ENCODE measurements at places on chromosomes 1 and 21.

DNA sequence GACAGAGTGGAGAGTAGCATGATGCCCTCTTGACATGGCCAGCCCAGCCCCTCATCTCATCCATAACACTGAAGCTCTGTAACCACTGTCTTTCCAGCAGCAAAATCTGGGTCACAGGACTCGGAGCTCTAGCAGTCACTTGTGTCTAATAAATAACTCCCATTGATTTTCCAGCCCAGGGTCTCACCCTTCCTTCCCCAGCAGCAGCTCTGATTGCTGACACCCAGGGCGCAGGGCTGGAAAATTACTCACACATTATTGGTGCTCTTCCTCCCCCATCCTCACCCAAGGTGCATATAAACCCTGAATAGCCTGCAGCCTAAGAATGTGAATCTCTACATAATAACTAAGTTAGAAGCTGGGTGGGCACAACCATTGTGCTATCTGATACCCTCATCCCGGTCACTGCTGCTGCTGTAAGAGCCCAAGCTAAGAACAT is 21.1 kb upstream of the OR10J5 start:
- no peak for DNase-seq

DNA sequence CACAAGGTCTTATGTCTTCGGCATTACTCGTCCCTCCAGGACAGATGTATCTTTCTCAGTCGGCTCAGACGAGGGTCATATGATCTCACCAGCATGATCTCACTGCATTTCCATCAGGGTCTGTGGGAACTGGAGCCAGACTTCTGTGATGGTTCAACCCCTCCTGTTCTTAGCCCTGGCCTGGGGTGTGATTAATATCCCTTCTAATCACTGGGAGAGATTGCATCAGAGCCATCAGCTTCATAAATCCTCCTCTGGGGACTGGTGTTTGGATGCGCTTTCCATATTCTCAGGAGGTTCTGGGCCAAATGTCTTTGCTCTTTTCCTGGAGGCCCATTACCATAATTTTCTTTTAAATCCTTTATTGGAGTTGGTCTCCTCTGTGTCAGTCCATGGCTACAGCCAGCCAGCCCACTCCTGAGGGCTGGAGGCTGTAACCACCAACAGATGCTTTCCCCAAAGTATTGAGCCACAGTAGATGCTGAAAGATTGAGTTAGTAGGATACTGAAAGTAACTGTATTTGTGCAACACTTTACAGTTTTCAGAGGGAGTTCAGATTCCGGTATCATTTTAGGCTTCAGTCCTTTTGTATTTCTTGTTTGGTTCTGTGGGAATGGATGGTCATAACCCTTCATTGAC is 20.0 kb downstream of the CACNA1E start:
- no peak for DNase-seq

GRCh38 chr1:20100632-20101355 is 18.5 kb downstream of the PLA2G2D start:
- DNase-seq: no peak

GRCh38 chr1:81420760-81421159 is 380.0 kb upstream of the ADGRL2 start:
- DNase-seq: no peak
